ENCODE measurements at places on chromosomes 1 and 21.

GRCh38 chr1:212401838-212402582, 12.7 kb downstream of the PACC1 start:
- no peak for DNase-seq

DNA sequence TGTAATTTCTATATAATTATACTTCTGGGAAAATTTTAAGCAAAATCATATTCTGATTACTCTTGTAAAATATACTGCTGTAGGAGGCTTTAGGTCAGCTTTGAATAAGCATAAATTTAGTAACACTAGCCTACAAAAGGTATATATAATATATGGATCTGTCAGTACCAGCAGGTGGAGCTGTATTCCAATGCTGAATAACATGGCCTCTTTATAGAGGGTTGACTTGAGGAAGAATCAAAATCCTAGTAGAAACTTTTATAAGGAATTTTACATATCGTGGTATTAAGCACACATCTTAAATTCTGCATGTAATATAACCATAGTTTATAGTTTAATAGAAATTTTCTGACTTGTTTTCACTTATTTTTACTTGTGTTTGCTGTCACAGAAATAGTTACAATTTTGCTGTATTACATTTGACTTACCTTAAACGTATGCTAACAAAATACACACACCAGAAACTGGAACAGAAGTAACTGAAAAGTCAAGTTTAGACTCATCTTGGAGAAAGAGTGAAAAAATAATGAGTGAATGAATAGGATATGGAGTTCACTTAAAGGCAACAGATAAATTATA, 79.3 kb downstream of the HMCN1 start:
- DNase-seq = peak; percentile 9

DNA sequence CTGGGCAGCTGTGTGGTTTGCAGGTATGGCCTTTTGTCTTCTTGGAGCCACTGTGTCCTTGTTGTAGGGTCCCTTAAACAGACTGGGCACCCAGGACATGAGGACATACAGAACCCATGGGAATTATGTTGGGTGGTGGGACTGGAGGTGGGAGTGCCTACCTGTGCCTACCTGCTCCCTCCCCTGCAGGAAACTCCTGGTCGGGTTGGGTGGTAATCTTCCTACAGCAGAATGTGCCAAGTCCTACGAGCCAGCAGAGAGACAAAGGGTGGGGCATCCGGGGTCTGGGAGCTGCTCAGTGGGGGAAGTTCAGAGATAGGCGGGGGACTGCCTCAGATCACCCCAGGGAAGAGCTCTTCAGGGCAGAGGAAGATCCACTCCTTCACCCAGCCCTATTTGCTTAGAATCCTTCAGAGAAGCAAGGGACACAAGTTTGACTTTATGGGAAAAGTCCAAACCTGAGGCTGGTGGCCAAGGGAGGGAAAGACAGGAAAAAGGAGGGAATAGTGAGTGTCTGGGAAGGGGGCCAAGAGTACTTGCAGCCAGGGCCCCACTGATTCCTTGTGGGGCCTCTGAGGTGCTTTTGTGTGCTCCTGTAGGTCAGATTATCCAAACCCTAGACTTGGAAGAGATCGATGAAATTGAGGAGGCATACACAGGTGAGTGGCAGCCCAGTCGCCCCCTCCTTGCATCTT, 58.3 kb downstream of the KIF21B start:
- no peak for DNase-seq

GRCh38 chr21:31133243-31133830, 95.1 kb upstream of the KRTAP19-8 start:
- no peak for DNase-seq

DNA sequence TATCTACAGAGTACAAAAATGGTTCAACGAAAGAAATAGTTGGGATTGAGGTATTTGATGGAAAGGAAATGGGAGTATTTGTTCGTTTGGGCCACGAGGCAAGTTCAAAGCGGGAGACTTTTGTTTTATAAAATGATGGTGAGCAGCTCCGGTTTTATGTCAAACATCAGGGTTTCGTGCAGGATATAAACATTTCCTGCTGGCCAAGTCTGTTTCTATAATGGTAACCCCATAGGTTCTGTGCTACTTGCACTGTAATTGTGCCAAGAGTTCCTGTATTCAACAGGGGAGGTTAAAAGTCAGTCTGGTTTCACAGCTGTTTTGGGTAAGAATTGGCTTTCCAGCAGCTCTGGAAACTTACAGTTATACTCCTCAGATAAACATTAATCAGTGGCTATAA, 290.3 kb upstream of the NRIP1 start:
- DNase-seq = no peak

DNA sequence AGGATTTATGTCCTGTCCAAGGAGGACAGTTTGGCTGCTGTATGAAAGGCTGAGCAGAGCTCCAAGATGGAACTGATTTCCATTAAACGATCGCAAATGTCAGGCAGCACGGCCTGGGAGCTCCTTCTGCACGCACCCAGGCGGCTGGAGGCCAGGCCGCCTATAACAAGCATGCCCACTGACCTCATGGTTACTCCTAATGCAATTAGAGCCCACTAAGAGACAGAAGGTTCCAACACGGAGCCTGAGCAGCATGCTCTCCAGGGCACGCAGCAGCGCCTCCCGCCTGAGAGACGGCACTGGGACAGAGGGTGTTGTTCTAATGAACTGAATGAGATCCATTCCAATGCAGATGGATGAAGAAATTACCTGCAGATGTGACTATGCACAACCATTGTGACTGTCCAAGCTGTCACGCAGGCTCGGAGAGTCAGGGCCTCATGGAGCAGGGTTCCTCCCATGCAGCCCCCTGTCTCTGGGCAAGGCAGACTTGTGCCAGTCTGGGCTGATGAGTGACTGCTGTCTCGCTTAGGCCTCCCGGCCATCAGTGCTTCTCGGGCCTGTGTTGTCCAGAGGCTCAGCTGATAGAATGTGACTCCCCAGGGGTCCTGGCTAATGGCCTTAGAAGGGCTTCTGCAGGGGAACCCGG, 25.2 kb upstream of the CDCA8 start:
- no peak for DNase-seq

DNA sequence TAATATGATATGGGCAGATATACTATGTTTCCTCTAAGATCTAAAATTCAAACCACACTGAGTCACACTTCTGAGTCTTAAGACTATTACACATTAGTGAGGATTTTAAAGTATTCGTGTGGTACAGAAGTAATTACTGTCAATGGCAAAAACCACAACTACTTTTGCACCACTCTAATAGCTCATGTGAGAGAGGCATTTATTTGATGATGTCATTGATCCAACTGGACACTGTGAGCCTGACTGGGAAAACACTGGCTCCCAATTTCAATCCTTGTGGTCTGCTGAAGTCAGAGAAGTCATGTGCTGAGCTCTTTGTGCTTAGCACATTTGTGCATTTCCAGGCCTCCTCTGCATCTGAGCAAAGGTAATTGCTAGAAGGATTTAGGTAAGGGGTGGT, 377.8 kb downstream of the USH2A start:
- DNase-seq = no peak

- no peak for DNase-seq
These were observed 121.4 kb downstream of the PLXNA2 start for GRCh38 chr1:208122612-208123358.

- peak; percentile 12 for DNase-seq
These were observed 65.8 kb upstream of the PRKACB start for GRCh38 chr1:84078108-84078841.
